ENCODE measurements at places on chromosomes 3 and 15.

GRCh38 chr15:45105586-45105985 lies 8.4 kb downstream of the DUOX2 start:
- no peak overlapping the region for H3K4me3 ChIP-seq
- no peaks in the 10 kb centered on the region for H3K36me3 ChIP-seq

DNA sequence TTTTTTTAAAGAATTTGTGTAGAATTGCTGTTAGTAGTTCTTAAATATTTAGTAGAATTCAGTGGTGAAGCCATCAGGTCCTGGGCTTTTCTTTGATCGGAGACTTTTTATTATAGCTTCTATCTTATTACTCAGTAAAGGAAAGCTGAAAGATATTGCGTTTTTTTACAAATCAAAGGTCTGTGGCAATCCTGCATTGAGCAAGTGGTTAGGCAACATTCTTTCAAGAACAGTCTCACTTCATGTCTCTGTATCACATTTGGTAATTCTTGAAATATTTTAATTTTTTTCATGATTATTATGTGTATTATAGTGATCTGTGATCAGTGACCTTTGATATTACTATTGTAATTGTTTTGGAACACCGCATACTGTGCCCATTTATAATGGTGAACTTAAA lies 140.8 kb downstream of the UNC13C start:
- DNase-seq: no peak
- H3K27me3 ChIP-seq: no peaks in the 10 kb centered on the region
- H3K27ac ChIP-seq: no peak overlapping the region
- H3K36me3 ChIP-seq: no peaks in the 10 kb centered on the region

- H3K27ac ChIP-seq: no peak overlapping the region
- no peaks in the 10 kb centered on the region for H3K4me1 ChIP-seq
- no peaks in the 10 kb centered on the region for H3K36me3 ChIP-seq
These were observed 154.8 kb upstream of the TTC14 start for GRCh38 chr3:180447136-180447535.

GRCh38 chr3:13792512-13793371 lies 87.1 kb downstream of the WNT7A start:
- no peaks in the 10 kb centered on the region for H3K36me3 ChIP-seq
- H3K27ac ChIP-seq: no peak overlapping the region
- no peaks in the 10 kb centered on the region for H3K4me1 ChIP-seq
- no peak overlapping the region for H3K4me3 ChIP-seq
